ENCODE measurements at places on chromosomes 5 and 9.
A peak's percentile ranks its signal among the peaks of the same experiment; 100 is the strongest.

DNA sequence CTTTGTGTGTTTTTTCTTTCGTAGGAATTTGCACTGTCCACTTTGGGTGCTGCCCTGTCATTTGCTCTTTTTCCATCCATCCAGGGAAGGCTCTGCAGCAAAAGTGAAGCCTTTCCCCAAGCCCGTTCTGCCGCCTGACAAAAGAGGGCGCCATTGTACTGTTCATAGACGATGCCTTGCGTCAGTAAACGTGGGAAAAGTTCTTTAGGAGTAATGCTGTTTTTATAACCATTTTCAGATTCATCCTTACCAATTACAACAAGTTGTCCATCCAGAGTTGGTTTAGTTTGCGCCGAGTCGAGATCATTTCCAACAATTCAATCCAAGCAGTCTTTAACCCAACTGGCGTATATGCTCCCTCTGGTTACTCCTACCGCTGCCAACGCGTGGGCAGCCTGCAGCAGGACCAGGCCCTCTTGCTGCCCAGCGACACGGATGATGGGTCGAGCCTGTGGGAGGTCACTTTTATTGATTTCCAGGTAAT is 34.3 kb upstream of the RPS23 start:
- DNase-seq, result peak; percentile 80

GRCh38 chr5:5164163-5164562 is 24.0 kb downstream of the ADAMTS16 start:
- peak; percentile 22 for DNase-seq

GRCh38 chr9:77999231-77999631 is 32.4 kb downstream of the GNAQ start:
- no peak for DNase-seq

DNA sequence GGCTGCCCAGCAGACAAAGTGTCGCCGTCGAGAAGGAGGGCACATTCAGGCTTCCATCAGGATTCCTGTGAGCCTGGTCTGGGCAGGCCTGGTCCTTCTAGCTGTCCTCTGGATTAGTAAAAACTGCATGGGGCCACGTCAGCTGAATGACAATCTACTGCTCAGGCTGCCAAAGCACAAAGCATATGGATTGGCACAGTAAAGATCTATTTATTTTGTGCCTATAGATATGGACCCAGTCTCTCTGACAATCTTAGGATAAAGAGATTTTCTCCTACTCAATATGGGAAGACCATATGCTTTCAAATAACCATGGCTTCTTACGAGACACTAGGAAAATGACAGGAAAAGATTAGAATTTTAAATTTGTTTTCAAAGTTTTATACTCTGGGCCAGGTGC is 24.1 kb downstream of the ANKH start:
- DNase-seq, result peak; percentile 93

GRCh38 chr9:83477571-83477970 is 60.6 kb downstream of the FRMD3 start:
- no peak for DNase-seq

DNA sequence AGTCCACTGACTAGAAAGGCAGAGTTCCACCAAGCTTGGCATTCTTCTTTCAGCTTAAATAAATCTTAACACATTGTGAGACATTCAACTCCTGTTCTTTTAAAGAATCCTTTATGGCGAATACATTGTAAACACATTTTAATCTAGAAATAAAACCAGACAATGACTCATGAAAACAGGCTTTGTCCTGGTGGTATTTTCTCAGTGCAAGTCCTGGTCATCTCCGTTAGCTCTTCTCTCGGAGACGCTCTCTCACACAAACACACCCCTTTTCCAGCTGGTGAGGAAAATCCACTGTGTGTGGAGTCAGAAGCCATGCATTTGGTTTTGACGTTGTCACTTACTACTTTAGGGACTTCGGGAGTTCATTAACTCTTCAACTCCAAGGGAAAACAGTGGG is 140.4 kb downstream of the AUH start:
- no peak for DNase-seq

- DNase-seq, result no peak
Measured at GRCh38 chr9:125931211-125931610, 184.0 kb downstream of the PBX3 start.

GRCh38 chr5:159893040-159893695 is 23.1 kb upstream of the ADRA1B start:
- DNase-seq, result no peak

GRCh38 chr9:8857068-8857925 is 1057.7 kb upstream of the DMAC1 start:
- DNase-seq, result peak; percentile 74

GRCh38 chr5:74641735-74642542 is 1.4 kb upstream of the ENC1 start:
- DNase-seq, result peak; percentile 91

Data from brain (organoid and tissue), 16 donors.